ENCODE measurements at places on chromosomes 16 and 17.

DNA sequence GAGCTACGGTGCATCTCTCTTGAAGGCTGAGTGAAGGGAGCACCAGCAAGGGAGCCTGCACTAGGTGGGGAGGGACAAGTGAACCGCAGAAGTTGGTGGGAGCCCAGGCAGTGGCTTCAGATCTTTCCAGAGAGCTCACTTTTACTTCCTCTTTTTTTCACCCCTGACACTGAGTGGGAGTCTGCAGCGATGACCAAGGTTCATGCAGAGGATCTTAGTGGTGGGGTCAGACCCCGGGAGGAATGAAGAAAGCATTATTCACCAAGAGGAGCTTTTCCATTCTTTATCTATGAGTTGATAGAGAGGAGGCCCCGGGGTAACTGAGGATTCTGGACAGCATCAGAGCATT is 3.0 kb upstream of the CCL2 start:
- no peak for DNase-seq

GRCh38 chr16:72860726-72861562 is 187.0 kb downstream of the ZFHX3 start:
- peak; percentile 42 for DNase-seq

DNA sequence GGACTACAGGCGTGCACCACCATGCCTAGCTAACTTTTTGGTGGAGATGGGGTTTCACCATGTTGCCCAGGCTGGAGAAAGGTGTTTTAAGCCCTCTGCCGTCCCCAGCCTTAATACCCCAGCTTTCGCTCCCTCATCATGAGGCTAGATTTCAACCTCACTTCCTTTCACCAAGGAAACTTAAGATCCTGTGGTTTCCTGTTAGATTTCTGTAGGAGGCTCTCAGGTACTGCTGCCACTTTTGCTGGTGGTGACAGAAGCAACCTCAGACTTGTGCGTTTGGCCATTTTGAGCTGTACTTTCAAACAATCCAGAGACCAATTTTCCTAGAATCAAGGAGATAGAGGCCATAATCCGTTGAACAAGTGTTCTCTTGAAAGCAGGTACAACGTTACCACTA is 36.2 kb downstream of the MPHOSPH6 start:
- no peak for DNase-seq

DNA sequence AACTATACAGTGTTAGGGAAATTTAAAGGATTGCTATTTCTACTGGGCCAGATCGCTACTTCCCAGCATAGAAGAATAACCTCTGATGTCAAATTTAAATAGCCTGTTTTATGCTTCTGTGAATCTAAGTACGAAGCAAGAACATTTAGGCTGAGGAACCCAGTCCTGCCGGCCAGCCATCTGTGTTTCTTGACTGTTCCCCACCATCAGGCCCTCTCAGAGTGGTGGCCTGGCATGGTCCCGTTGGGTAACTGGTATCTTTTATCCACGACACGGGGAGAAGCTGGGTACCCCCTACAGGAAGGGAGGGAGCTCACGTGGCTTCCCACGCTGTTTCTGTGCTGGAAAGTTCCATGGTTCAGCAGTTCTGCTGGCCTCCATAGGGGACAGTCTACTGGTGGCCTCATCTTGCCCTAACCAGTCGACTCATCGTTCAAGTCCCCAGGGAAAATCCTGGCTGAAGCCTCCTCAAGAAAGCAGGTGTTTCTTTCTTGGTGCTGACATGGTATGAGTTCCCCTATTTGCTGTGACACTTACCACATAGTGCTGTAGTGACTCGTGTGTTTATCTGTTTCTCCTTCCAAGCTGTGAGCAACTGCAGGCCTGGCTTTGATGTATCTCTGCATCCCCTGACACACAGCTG is 201.7 kb upstream of the NLRP1 start:
- no peak for DNase-seq

- DNase-seq, result no peak
These were observed 228.8 kb downstream of the SEC14L1 start for GRCh38 chr17:77369544-77369971.

DNA sequence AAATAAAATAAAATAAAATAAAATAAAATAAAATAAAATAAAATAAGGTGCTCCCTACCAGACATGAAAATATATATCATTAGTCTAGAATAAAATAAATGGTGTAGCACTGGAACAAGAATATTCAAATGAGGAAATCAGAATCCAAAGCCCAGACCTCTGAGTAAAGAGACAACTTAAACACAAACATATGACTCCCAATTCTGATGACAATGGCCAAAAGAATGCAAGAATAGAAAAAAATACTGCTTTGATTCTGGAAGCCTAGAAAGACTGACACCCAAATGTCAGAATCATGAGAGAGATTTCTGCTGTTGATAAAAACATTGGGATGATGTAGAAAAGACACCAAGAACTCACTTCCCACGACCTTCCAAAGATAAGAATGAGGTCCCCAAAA is 27.9 kb downstream of the MYOCD start:
- DNase-seq, result no peak
